ENCODE measurements at places on chromosomes 4 and X.

DNA sequence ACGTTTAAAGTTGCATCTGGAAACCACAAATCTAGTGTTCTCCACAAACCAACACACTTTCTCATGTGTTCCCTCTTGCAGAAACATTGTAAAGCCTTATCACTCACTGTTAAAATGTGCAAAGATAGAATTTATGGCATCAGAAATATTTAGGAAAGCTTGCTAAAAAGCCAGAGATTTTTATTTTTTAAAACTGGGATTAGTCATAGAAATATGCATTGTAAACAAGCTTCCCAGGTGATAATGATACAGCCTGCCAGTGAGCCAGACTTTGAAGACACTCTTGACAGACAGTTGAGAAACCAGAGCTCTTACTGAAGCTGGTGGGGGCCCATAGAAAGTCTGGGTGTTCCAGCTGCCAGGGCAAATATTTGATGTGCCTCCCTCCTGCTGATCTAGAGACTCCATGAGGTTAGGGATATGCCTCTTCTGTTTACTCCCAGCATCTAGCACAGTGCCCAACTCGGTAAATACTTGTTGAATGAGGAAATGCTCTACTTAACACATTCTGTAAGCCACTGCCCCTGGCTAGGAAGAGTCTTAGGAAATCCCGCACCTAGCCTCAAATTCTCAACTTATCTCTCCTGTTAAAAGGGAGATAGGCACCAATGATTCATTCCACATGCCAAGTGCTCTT, 179.0 kb upstream of the RASGEF1B start:
- no peak for DNase-seq

GRCh38 chr4:125043486-125043885, 271.3 kb upstream of the FAT4 start:
- no peak for DNase-seq

- peak; percentile 67 for DNase-seq
Measured at GRCh38 chrX:14032406-14032805, 2.7 kb upstream of the GEMIN8 start.

DNA sequence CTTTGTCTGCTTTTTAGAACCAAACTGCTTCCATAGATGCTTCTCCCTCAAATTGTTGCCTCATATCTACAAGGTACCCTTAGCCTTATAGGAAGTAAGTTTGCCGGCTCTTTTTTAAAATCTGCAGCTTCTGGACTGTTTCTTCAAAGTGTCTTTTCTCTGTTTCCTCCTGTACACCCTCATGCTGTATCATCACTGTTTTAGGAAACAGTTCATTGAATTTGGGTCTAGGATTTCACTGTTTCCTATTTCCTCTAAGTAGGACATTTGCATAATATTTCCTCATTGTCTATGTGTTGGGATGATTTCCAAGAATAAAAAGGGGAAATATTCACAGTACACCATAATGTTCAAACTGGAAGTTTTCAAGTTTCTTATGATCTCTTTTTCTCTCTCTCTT, 43.0 kb downstream of the BANK1 start:
- no peak for DNase-seq

DNA sequence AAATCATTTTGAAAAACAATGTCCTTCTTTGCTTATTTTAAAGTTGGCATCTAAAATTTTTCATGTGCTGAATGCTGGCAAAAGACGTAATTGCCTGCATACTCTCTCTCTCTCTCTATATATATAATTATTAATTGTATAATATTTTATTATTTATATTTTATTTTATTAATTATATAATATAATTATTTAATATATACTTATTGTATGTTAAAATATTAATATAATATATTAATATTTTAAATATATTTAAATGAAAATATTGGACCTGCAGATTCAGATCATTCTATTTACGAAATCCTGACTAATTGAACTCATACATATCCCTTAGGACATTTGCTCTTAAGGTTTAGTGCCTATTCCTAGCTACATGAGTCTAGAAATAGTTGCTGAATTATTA, 144.7 kb upstream of the VCX start:
- DNase-seq, result no peak

- no peak for DNase-seq
Measured at GRCh38 chrX:104108955-104109354, 3.4 kb upstream of the ZCCHC18 start.

DNA sequence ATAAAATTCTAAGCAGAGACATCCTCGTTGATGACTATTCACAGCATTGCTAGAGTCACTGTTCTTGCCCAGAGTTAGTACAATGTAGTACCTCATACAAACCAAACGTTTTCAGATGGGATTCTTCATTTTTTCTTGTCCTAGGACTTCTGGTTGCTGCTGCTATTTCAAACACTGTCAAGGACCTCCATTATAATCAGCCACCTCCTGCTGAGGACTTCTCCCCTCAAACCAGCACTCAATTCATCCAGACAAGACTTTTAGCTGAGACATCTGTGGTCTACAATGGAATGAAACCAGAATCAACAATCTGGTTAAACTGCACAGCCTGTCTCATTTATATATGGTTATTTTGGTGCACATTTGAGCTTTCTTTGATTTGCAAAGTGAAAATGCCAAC, 1008.8 kb downstream of the STPG2 start:
- no peak for DNase-seq

- no peak for DNase-seq
Measured at GRCh38 chrX:44795945-44796450, 47.8 kb upstream of the DUSP21 start.

GRCh38 chrX:102517326-102517725, 787 bp upstream of the TMSB15A start:
- no peak for DNase-seq

GRCh38 chr4:94802091-94802490, 44.3 kb downstream of the BMPR1B start:
- DNase-seq, result no peak

DNA sequence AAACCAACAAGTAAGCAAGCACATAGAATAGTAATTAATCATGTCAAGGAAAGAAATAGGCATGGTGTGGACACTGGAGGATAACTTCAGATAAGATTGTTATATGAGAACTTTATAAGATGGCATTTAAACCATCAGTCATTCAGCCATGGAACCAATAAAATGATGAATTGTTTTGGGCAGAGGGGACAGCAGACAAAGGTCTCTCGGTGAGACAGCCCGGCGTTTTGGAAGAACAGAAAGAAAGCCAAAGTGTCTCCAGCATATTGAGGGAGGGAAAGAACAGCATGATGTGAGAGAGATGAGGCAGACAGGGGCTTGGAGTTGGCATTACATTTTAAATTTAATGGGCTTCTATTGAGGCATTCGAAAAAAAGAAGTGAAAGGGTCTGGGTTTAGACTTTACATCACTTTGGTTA, 883 bp upstream of the PPM1K start:
- DNase-seq, result no peak

GRCh38 chr4:39900966-39901365, 76.7 kb downstream of the PDS5A start:
- DNase-seq, result no peak

All from activated CD4-positive, alpha-beta T cell treated with anti-CD3 and anti-CD28 coated beads, Interleukin-2, amount 10 ng/mL, durations not matched to agents 7 days and 5 days (primary cell).